Renal cortical epithelial cell (primary cell): ENCODE measurements at places on chromosomes 13 and 19. TPM values are rescaled to one million over a fixed set of nuclear protein-coding genes. Genes with fewer than 3 reads are reported as not detected.

The WDR87 gene
- total RNA-seq = not detected in 2 replicates

The GRK1 gene
- total RNA-seq = 0.17 TPM in 1 of 2 replicates, not detected in the other

DNA sequence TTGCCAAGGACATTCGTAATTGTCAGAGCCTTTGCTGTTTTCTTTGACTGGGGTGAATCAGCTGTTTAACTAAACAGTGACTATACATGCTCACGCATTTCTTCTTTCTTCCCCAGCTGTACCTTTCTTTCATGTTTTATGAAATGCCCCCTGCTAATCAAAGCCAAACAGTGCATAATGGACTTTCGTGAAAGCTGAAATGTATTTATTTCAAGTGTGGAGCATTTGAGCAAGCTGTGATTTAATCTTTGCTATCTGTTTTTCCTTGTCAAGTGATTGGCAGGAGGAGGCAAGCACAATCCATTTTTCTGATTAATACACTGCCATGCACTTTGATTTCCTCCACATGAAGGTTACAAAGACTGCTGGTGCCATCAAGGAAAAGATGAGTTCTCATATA, 831.7 kb upstream of the SPRY2 start:
- DNase-seq = no peak

GRCh38 chr19:45074744-45075300, 1.5 kb downstream of the ZNF296 start:
- no peak for DNase-seq

DNA sequence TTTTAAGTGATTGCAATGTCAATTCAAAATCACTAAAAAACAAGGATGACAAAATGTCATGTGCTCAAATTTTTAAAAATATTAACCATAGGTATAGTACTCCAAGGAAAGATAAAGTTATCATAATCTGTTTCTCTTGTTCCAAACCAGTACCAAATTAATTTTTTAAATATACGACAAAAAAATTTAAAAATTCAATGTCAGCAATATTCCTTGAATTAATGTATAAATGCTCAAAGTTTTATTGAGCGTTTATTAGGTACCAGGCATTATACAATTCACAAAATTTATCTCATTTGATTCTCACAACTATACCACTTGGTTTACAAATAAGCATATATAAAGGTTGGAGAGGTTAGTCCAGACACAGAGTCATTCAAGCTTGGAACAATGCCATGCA, 64.7 kb downstream of the MYCBP2 start:
- DNase-seq = no peak

GRCh38 chr19:50607874-50608785, 31.6 kb downstream of the SYT3 start:
- peak; percentile 36 for DNase-seq

The N4BP2L2 gene
- total RNA-seq = 98.5 and 204 TPM in 2 replicates

DNA sequence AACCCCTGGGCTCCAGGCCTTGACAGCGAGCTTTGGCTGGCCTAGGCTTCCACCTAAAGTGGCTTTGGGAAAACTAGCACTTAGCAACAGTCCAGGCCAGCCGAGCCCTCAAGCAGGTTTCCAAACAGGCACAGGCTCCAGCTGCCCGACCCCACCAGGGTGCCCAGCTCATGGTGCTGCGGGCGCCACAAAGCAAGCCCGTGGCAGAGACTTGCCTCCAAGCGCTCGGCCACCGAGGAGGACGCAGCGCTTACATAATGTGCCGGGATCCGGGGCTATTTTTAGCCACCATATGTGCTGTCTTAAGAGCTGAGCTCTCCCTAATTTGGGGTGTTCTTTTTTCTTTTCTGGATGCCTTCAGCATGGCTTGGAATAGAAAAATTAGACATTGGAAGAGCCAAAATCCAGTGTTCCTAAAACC, 56.1 kb upstream of the F7 start:
- DNase-seq = no peak

The ODAD3 gene
- total RNA-seq = 0.35 and 0.75 TPM in 2 replicates

- DNase-seq = no peak
Measured at GRCh38 chr19:39507715-39508364, 7.1 kb upstream of the SELENOV start.

GRCh38 chr13:110302997-110303396, 4.0 kb downstream of the COL4A1 start:
- DNase-seq = peak; percentile 98

The IGSF23 gene
- 0.17 and 2.7 TPM in 2 replicates for total RNA-seq

The ADAMTS10 gene
- 0.69 and 10.7 TPM in 2 replicates for total RNA-seq

DNA sequence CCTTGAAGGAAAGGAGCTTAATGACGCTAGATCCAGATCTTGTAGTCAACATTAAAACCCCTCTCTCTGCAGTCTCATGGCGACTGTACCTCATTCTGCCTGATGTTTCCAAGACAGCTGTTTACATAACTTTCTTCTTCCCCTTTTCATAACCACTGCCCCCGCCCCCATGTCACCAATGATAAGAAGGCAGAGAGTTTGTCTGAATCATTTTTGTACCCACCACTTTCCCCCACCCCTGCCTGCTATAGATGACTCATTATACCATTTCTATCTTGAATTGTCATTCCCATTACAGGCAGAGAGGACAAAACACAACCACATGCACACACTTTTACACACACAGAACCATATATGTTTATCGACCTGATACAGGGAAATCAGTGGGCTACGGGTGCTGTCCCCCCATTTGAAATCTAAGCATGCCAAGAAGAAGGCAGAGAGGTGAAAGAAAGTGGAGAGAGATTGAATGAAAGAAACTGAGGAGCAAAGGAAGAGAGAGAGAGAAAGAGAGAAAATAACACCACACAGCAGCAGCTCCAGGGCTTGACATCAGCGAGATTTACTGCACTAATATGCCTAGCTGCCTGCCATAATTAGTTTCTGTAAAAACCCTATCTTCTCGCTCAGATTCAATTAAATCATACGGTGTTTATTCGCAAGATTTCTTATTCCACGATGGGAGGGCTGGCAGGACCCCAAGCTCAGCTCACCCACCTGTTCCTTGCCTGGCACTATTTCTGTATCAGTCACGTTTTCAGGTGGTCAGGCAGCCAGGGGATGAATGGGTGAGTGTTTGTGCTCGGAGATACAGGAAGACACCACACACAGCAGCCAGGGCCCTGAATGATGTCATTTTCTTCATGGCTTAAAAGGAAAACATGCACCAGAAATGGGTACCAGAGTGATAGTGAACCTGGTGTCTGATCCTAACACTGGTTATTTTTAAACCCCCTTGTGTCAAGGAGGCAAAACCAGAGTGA, 114.3 kb upstream of the SERP2 start:
- peak; percentile 38 for DNase-seq

DNA sequence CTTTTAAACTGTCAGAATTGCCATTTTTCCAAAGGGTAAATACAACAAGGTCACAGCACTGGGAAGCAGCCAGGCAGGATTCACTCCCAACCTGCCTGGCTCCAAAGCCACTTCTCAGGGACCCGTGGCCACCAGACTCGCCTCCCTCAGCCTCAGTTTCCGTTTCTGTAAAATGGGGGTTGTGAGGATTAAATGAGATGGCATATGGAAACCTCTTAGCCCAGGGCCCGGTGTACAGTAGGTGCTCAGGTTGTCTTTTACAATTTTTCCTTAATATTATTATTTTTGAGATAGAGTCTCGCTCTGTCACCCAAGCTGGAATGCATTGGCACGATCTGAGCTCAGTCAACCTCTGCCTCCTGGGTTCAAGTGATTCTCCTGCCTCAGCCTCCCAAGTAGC, 10.1 kb downstream of the YJU2 start:
- no peak for DNase-seq

- DNase-seq = peak; percentile 35
Measured at GRCh38 chr19:41698746-41699230, 9.6 kb upstream of the CEACAM5 start.

GRCh38 chr13:113634279-113635047, 23.5 kb downstream of the ATP4B start:
- DNase-seq = no peak

DNA sequence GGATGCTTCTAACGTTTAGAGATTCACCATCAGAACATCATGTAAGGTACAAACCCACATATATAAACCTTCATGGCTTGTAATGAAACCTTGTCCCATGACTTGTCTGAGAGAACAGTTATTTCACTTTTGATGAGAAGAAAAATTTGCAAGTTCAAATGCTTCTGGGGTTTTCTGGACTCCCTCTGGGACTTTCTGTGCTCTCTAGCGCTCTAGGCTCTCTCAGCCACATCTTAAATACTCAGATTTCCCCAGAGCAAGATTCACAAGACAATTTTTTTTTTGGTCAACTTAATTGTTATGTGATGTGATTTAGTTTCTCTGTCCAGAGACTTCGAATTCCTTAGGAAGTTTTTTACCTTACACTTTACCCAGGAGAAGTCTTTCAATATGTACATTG, 282.8 kb upstream of the EDNRB start:
- DNase-seq = no peak

DNA sequence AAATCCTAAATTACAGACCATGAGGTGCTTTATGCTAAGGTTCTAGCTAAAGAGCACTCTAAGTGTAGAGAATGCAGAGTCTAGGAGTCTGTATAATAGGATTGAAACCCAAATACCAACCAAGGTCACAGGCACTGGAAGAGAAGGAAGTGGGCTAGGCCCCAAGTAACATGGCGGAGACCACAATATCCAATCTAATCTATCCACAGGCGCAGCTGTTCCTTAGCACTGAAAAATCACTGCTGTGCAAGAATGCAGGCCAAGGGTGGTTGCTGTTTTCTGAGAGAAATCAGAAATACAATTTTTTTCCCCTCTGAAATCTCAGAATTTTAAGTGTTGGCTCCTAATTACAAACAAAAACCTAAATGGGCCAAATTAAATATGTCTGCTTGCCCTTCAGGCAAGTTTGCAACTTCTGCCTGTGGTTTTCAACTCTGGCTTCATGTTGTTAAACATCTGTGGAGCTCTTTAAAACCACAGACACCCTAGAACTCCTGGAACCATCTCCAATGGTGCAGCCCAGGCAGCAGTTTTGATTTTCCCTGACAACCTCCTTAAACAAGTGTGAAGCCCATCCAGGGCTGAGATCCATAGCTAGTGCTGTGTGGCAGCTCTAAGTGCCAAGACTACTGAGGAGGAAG, 6.1 kb downstream of the RANBP3 start:
- DNase-seq = no peak

GRCh38 chr19:48868114-48868886, at the start of gene PLEKHA4:
PLEKHA4 (minus strand) TSS chr19:48868617; CDS start chr19:48867620, 997 bp downstream.
- DNase-seq = peak; percentile 39

- DNase-seq = no peak
Measured at GRCh38 chr19:45766869-45767346, 2.1 kb downstream of the SIX5 start.

DNA sequence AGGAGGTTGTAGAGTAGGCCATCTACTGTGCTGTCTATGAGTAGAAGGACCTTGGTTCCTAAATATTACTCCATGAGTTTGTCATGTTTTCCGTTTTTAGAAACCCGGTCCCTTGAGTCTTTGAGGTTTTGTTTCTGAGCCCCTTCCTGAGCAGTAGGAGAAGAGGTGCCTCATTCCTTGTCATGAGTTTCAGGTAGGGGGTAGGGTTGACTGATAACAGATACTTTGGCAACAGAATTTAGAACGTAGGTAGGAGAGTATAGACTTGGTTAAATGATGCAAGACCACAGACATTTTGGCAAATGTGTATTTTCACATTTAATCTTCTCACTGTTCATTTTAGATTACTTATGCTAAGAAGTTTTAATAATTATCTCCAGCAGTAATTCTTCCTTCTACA, 24.6 kb downstream of the LMO7 start:
- DNase-seq = no peak

The CEACAM20 gene
- total RNA-seq = not detected in 2 replicates

The FUT2 gene
- 0.25 and 1.9 TPM in 2 replicates for total RNA-seq

DNA sequence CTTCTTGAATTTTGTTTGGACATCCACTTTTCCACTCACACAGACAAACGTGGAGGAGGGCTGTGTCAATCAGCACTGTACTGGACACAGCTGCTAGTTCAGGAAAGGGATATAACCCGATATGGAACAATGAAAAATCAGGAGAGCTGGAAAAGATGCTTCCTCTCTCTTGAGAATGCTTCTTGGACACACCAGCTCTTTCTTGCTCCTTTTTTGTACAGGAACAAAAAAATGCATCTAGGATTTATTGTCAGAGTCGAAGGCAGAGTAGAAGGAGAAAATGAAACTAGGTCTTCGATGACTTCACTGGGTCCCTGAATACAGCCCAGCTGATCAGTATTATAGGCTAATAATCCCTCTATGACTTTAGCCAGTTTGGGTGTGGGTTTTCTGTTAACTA, 62.2 kb downstream of the PEG3 start:
- DNase-seq = no peak

The SLC25A41 gene
- 0.10 TPM in 1 of 2 replicates, not detected in the other for total RNA-seq

DNA sequence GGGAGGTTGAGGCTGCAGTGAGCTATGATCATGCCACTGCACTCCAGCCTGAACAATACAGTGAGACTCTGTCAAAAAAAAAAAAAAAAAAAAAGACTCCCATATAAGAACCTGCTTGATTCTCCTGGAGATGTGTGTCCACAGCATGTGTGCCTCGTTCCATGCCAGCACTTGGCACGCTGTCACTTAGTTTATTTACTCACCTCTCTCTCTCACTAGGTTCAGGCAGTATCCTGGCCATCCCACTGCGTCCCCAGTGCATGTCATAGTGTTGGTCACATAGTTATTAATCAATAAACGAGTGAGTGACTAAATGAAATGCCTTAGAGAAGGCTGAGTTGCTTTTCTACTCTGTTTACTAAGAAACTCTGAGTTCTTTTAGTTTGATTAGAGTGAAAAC, 79.1 kb upstream of the GPR12 start:
- DNase-seq = no peak

GRCh38 chr19:10189616-10190015, 5.1 kb downstream of the DNMT1 start:
- no peak for DNase-seq

GRCh38 chr19:8208922-8209461, at the start of gene CERS4:
CERS4 (plus strand) TSS chr19:8209370; CDS start chr19:8251077, 41,707 bp downstream.
- no peak for DNase-seq
